ENCODE measurements at places on chromosomes 16 and 17.

- DNase-seq = no peak
Measured at GRCh38 chr17:31313982-31314781, at the start of gene EVI2B. TSS of gene EVI2B (minus strand) at chr17:31314054. CDS start at chr17:31305609, 8,445 bp downstream.

DNA sequence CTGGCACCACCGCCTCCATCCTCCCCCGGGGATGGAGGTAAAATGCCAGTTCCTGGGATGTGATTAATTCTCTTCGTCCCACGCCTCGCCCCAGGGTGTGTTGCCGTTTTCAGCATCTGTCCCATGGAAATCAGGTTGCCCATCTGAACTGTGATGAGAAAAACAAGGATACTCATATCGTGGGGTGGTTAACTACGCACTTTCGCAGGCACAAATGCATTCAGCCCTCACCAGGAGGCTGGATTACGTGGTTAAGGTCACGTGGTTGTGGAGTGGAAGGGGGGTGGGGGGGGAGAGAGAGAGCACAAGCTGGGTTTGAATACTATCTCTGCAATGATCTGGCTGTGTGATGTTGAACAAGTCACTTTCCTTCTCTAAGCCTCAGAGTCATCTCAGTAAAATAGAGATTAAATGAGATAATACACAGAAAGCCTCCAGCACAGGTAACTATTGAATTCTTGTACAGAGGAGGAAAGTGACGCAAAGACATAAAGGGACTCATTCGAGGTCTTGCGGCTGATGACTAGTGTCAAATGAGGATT, 74.7 kb downstream of the BMERB1 start:
- DNase-seq = no peak

DNA sequence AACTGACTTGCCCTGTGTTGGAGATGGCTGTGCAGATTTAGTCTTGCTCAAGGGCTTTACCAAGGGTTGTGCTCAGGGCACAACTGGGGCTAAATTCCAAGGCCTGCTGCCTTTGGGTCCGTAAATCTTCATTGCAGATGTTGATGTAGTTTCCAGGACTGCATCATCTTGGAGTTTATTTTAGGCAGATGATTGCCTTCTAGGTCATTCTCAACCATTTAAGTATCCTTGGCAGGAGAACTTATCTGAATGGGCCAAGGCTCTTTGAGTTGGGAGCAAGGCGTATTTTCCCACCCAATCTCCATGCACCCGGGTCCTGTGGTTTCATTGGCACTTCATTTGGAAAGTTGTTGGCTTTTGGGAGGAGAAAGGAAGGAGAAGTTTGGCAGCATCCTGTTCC, 200.3 kb downstream of the MSI2 start:
- no peak for DNase-seq

- no peak for DNase-seq
Measured at GRCh38 chr16:55563797-55564196, 2.7 kb upstream of the CAPNS2 start.

DNA sequence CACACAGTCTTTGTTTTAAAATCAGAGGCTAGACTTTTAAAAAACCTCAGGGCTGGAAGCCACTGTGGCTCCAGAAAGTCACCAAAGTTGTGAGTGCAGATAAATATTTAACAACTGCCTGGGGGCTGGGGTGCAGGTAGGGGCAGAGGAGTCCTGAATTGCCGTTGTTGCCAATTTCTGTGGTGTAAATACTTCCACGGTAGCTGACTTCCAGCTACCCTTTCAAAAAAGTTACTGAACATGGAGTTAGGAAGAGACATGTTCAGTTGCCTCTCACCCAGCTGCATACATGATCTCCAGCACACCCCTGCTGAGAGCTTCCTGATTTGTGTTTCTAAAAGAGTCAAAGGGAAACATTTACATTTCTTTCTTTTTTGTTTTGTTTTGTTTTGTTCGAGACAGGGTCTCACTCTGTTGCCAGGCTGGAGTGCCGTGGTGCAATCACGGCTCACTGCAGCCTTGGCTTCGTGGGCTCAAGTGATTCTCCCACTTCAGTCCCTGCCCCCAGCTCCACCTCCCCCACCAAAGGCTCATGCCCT, 58.7 kb downstream of the PLXDC1 start:
- no peak for DNase-seq

GRCh38 chr16:48184681-48185080, 28.9 kb upstream of the ABCC12 start:
- DNase-seq = no peak

GRCh38 chr16:81830845-81831540, 51.9 kb downstream of the PLCG2 start:
- DNase-seq = no peak

Data from activated CD8-positive, alpha-beta memory T cell treated with anti-CD3 and anti-CD28 coated beads for 48 hours (primary cell).